ENCODE measurements at places on chromosomes 16 and 17.

DNA sequence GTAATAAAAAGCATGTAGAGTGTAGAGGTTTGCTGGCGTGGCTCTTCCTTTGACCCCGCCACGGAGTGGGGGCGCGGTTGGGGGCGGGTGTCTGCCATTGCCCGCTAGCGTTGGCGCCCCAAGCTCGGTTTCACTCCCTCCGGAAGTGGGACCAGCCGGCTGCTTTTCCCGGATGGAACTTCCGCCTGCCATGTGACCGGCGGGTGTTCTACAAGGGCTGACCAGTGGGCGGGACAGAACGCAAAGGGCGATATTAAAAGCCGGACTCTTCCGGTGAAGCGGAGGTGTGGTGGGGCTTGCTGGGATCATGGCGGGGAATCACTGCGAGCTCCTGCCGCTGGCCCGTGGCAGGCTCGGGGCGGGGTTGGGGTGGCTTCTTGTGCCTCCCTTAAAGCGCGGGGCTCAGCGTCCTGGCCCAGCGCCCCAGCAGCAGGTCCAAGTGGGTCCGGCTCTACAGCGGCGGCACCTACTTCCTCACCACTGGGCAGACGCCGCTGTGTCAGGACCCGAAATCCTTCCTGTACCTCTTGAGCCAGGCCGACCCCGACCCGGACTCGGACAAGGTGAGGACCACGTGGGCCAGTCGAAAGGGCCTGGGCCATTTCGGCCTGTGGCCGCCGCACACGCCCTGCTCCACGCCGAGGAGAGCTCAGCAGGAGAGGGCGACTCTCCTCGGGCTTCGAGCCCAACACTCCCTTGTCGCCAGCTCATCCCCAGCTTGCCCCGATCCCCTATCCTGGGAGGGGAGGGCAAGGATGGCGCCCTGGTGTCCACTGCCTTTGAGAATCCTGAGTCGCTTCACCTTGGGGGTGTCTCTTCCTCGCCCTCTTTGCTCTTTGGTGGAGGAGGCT, 65.6 kb downstream of the PDPK1 start:
- peak; percentile 44 for DNase-seq

DNA sequence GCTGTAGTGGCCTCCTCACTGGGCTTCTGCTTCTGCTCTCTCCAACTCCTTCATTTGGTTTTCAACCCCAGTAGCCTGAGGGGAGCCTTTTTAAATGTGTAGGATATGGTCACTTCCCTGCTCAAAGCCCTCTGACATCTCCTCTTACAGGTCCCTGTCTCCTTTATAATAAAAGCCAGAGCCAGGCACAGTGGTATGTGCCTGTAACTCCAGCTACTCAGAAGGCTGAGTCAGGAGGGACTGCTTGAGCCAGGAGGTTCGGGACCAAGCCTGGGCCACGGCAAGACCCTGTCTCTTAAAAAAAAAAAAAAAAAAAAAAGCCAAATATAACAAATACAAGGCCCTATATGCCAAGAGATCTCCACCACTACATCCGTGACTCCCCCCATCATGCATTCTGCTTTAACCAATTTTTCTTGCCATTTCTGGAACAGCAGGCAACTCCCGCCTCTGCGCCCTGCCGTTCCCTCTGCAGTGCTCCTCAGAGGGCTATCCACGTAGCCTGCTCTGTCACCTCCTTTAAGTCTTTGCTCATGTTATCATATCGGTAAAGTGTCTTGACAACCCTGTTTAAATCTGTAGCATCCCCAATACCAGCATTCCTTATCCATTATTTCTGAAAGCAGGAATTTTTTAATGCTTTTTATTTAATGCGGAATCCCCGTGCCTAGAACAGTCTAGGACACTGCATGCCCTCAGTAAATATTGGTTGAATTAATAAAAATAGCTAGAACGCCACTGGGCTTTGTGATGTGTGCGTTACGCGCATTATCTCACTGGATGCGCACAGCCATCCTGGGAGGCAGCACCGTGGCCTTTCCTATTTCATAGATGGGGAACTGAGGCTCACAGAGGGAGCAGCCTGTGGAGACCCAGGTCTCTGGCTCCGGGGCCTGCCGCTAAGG, 9.5 kb downstream of the ZNF771 start:
- DNase-seq: no peak

- DNase-seq: no peak
These were observed 63.7 kb downstream of the SIAH1 start for GRCh38 chr16:48321317-48322036.

DNA sequence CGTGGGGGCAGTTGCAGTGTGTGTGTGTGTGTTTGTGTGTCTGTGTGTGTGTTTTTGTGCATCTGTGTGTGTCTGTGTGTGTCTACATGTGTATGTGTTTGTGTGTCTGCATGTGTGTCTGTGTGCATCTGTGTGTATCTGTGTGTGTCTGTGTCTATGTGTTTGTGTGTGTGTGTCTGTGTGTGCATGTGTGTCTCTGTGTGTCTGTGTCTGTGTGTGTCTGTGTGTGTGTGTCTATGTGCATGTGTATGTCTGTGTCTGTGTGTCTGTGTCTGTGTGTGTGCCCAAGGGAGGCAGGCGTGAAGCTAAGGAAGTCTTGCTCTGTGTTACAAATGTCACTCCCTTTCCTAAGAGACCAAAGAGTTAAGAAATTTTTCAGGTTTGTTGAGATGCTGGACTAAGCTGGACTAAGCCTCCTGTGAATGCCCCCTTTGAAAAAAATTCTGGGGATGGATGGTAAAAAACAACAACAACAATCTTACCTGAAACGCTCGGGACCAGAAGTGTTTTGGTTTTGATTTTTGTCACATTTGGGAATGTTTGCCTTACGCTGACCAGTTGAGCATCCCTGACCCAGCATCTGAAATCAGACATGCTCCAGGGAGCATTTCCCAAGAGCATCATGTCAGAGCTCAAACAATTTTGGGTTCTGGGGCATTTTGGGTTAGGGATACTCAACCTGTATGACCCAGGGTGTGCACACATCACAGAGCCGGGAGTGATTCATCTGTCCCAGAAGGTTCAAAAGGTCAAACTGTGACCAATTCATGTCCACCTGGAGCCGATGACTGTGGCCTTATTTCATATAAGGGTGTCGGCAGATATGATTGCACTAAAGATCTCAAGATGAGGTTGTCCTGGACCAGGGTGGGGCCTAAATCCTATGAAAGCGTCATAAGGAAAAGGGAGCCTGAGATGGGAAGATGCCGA, 48.6 kb upstream of the ZNF469 start:
- DNase-seq: no peak

GRCh38 chr16:10239640-10240039, 57.4 kb upstream of the GRIN2A start:
- DNase-seq: no peak

DNA sequence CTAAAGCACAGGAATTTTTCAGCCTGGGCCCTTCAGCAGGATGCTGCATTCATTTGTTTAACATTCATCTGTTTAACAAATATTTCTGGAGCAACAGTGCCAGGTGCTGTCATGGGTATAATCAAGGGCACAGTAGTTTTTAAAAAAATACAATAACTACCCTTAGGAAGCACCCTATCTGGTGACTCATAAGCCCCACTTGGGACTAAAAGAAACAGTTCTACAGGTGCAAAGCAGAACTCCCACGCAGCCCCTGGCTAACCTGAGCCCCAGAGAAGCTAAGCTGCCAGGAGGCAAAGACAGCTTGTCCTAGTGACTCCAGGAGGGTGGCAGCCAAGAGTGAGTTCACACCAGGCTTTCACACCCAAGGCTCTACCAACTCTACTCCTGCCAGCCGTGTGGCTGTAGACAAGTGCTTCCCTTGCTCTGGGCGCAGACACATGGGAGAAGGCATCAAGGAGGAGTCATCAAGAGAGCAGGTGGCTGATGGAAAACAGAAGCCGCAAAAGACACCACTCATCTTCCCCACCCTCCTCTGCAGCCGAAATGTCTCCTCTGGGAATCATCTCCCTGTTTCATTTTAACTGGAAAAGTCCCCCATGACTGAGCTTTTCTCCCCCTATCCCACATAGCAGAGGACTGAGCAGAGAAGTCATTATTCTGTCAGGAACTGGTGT, 14.4 kb downstream of the CUEDC1 start:
- no peak for DNase-seq

DNA sequence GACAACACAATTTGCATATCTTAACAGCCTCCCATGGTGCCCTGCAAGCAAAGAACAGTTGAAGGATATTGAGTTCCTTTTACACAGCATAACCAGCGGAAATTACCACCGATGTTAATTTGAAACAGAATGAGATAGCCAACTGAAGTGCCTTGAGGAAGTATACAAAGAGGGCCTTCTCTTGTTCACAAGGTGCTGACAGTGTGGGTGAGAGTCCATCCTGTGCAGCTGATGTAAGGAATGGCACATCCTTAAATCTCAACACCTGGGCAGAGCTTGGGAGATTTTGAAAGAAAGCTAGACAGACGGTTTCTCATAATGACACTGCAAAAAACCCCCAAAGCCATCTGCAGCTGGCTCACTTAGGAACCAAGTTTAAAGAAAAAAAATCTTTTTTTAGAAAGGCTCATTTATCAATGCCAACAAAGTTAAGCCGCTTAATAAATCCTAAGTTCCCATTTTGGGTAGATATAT, 818.6 kb downstream of the KCNJ2 start:
- no peak for DNase-seq

GRCh38 chr16:58530179-58530578, 14.9 kb downstream of the SETD6 start:
- no peak for DNase-seq

DNA sequence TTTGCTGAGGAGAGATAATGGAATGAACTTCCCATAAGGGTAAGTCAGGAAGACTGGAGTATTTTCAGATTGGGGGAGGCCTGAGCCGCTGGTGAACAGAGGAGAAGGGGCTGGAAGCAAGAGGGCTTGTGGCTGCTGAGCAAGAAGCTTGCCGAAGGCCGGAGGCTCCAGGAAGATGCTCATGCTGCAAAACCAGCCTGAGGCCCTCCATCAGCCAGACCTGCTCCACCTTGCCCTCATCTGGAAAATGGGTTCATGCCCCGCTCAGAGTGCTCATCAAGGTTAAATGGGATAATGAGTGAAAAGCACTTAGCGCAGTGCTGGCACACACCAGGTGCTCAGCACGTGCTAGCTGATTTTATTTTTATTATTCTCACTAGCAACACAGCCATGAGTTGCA, 5.5 kb upstream of the ASGR1 start:
- DNase-seq: no peak

DNA sequence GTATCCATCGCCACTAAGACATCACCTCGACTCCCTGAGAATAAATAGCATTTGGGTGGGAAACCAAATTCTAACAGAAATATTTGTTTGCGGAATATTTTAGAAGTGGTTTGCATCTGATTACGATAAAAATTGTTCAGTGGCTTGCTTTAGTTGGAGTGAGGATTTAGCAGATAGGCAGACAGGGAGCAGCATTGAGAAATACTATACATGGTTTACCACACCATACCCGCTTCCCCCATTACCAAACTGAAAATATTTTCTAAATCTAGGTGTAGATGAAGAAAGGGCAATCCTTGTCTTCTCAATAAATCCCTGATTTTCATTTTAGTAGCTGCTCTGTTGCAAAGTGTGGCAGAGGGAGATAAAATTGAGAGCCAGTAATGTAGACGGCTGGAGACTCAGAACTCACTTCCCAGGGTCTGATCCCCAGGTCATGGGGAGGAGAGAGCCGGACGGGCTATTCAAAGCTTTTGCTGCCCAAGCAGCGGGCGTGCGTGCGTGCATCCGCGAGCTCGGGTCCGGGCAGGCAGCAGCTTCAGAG, 808 bp upstream of the BAHCC1 start:
- DNase-seq: no peak

GRCh38 chr16:77049577-77049976, 141.4 kb upstream of the MON1B start:
- no peak for DNase-seq

DNA sequence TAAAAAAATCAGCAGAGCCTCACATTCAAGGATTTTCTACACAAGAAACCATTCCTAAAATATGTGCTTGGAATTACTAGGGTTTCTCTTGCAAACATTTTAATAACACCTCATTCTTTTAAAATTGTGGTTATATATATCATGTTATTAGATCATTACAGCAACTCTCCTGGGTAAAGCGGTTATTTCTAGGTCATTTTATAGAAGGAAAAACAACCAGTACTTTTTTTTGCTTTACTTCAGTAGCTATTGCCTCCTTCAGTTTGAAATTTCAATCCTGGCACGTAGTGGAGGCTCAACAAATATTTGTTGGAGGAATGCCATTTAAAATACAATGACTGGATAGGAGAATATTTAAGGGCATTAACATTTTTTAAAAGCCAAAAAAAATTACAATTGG, 220.6 kb downstream of the CDRT15L2 start:
- no peak for DNase-seq

- no peak for DNase-seq
These were observed 102.7 kb upstream of the NOL11 start for GRCh38 chr17:67615011-67615561.

- no peak for DNase-seq
These were observed 5.0 kb downstream of the STAT5B start for GRCh38 chr17:42271006-42271778.

DNA sequence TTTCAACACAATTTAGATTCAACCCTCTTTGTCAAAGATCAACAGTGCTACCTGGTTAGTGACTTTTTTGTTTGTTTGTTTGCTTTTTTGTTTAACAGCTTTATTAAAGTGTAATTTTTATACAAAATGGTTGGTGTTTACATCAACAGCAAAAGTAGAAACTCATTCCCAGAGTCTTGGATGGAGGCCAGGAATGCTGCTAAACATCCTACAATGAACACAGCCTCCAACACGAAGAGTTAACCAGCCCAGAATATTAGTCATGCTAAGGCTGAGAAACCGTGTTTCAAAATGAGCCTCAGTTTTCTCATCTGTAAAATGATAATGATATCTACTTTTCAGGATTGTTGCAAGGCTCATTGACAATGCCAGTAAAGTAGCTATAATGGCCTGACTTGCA, 211.0 kb upstream of the MAF start:
- no peak for DNase-seq

DNA sequence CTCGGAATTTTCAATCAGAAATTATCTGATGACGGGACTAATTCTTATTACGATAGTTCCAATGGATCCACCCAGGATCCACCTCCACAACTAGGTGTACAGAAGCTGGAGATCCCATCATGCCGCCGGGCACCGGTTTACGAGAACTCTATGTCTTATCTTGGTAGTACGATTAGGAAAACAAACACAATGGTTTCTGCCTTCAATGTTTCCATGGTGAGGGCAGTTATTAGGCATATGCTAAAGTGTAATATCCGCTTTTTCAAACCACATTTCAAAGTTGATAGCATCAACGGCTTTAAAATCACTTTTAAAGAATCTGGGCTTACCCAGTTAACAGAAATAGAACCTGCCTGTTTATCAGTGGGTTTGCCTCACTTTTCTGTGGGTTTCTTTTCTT, 705.7 kb downstream of the MAF start:
- DNase-seq: no peak

All from activated naive CD4-positive, alpha-beta T cell (primary cell).